ENCODE measurements at places on chromosomes 7 and 10.

- no peak for DNase-seq
Measured at GRCh38 chr7:104208421-104208780, 588 bp upstream of the ORC5 start.

DNA sequence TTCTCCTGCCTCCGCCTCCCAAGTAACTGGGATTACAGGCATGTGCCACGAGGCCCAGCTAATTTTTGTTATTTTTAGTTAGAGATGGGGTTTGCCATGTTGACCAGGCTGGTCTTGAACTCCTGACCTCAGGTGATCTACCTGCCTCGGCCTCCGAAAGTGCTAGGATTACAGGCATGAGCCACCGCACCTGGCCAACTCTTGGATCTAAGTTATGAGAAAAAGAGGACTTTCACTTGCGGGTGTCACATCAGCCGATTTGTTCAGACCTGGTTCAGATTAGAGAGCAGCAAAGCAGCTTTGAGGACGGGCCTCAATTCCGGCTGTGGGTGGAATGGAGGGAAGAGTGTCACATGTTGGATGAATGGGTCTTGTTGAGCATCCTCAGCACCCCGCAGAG lies 61.0 kb upstream of the FGFR2 start:
- DNase-seq = no peak

DNA sequence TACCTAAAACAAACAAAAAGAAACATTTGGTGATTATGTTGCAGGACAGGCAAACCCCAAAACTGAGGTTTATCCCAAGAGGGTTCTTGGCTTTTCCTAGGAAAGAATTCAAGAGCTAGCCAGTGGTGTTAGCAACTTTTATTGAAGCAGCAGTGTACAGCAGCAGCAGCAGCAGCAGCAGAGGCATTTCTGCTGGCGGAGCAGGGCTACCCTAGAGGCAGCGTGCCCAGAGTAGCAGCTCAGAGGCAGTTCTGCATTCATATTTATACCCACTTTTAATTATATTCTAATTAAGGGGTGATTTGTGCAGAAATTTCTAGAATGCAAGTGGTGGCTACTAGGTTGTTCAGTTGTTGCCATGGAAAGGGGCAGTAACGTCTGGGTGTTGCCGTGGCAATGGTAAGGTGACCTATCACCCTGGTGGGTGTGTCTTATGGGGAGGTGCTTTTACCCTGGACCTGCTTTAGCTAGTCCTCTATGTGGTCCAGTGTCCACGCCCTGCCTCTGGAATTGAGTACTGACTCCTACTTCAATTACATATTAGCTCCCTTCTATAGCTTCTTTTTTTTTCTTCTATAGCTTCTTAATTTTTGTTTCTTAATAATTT lies 53.9 kb downstream of the VCL start:
- DNase-seq = no peak

DNA sequence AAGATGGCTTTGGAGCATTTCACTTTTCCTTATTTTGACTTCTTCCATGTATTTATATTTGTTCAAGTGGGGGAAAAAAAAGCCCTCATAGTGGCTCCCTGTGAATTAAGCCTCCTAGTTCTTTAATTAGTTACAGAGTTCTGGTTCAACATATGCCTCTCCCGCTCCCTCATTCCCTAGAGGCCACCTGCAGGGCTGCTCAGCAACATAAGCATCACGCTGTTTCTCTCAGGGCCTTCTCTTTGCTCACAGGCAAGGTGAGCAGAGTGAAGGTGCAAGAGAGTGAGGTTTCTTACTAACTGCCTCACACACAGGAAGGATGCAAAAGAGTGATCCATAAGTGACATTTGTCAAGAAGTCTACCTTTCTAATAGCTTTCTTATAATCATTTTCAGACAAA lies 196.7 kb downstream of the SEMA3E start:
- no peak for DNase-seq

DNA sequence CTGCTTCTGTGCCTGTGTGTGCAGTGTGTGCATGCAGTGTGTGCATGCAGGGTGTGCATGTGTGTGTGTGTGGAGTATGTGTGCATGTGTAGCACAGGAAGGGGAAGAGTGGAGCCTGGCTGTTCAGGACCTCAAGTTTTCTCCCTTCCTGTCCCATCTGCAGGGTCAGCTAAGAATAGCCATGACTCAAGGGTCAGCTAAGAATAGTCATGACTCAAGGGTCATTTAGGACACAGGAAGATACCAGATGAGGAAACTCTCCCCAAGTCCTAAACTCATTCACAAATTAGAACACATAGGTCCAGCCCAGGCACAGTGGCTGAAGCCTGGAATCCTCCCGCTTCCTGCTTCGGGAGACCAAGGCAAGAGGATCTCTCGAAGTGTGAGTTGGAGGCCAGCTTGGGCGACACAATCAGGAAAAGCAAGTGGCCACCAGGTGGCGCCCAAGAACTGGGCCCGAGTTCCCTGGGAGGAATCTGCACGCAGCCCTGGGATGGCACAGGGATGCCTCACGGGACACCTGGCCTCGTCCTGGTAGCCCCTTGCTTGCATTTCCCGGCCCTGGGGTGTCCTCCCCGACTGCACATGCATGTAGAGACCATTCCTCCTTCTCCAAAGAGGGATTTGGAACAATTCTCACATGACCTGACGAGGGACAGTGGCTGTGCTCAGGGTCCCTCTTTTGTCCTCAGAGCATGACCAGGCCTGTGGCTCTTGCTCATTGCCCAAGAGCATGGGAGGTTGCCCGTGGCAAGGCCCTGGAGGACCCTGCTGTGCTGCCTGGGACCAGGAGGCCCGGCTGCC lies 21.4 kb upstream of the VOPP1 start:
- DNase-seq = peak; percentile 63

DNA sequence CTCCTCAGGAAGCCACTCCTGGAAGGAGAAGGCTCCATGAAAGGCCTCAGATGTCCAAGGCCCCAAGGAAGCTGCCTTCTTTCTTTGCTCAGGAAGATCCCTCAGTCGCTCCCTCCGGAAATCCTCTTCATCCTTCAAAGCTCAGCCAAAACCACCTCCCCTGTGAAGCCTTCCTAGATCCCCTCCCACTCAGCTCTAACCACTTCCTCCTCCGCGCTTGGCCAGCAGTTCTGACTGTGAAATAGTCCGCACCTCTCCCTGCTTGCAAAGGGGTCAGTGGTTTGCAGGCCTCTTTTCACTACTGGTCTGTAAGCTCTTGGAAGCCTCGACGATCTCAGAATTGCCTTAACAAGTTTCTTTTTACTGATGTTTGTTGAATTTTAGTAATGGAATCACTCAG lies 23.9 kb downstream of the PYROXD2 start:
- no peak for DNase-seq

GRCh38 chr7:113086431-113086888 lies at the start of gene GPR85:
Gene GPR85, minus strand, starts transcription at chr7:113086827. Its CDS starts 2,106 bp downstream, at chr7:113084721.
- peak; percentile 1 for DNase-seq

GRCh38 chr10:91127341-91128082 lies 93.0 kb upstream of the PCGF5 start:
- no peak for DNase-seq

DNA sequence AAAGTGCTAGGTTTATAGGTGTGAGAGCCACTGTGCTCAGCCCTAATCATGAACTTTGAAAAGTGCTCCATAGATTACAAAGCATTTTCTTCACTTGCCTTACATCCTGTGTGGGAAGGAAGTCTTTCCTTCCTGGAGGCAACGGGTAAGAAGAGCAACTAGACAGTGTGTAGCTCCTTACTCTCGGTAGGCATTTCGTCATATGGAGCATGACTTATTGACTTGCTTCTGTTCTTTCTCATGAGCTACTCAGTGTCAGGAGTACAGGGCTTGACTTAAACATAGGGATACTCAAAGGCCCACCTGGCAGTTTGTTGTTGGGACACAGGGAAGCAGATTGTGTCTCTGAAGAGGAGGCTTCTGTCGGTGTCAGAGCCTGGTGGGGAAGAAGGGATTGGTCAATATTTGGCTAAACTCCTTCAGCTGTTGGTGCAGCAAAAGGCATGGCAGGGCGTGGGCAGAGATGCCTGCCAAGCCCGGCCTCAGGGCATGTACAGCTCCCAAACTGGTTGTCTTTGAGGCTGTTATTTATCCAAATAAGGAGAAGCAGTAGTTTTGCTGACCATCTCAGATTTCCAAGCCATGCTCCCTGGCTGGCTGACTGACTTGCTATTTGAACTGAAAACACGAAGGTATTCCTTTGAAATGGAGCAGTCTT lies 248.9 kb downstream of the KIAA1217 start:
- no peak for DNase-seq

GRCh38 chr7:74256491-74257408 lies 2.6 kb upstream of the RFC2 start:
- DNase-seq = no peak

GRCh38 chr7:151726652-151727578 lies 150.0 kb downstream of the PRKAG2 start:
- no peak for DNase-seq

- DNase-seq = no peak
Measured at GRCh38 chr7:157702311-157703023, 365.7 kb downstream of the DNAJB6 start.

DNA sequence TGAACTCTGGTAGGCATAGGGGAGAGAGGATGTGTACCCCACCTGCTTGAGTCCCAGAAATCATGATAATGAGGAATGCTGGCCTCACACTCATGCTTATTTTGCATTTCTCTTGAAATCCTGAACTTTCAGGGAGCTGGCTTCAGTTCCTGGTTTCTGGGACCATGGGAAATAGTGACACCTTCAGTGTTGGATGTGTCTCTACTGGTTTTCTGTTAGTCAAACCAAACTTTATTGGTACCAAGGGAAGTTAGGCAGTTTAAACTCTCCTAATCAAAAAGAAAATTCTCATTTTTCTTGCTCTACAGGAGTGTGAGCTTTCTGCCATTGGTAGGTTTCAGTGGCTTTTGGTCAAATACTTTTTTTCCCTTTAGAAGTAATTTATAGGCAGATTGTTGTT lies 11.8 kb upstream of the PCGF5 start:
- no peak for DNase-seq

DNA sequence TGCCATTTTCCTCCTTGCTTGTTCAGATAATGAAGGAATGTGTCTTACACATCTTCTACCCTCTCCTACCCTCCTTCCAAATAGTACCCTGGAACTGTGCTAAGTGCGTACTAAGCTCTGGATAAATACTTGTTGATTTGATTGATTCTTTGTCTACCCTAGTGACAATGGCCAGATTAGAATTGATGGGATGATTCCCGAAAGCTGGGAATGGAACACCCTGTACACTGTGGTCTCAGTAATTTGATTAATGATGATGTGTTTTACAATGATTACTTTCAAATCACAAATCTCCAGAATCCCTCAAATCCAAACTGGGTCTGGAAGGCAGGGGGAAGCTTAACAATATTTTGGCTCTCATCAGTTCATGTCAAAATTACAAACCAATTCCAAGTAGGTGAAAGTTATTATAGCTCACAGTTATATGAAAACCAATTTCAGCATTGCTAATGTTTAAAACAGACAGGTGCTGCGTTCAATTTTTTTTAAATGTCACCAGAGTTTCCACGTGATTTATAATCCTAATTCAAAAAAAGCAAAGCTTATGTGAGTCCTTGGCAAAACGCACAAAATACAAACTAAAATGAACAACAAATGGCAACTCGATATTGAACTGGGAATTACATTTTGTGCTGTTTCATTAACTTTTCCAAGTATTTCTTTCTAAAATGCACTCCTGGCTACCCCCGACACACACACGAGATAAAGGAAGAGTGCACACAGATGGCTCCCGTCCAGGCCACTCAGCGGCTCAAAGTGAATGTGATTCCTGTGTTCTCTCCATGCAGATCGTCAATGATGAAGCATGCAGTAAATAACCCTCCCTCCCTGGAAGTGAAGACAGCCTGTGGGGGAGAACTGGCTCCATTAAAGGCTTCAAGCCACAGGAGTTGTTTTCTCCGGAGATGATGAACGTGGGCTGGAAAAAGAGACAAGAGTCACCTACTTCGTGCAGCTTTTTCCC lies 21.7 kb upstream of the ADRB1 start:
- no peak for DNase-seq
